ENCODE measurements at places on chromosomes 1 and 21.

- DNase-seq, result no peak
These were observed 255.1 kb upstream of the CSF3R start for GRCh38 chr1:36737767-36738166.

- no peak for DNase-seq
These were observed 95.9 kb downstream of the PTPRU start for GRCh38 chr1:29332204-29332603.

- no peak for DNase-seq
These were observed 62.4 kb downstream of the NMNAT2 start for GRCh38 chr1:183355797-183356196.

DNA sequence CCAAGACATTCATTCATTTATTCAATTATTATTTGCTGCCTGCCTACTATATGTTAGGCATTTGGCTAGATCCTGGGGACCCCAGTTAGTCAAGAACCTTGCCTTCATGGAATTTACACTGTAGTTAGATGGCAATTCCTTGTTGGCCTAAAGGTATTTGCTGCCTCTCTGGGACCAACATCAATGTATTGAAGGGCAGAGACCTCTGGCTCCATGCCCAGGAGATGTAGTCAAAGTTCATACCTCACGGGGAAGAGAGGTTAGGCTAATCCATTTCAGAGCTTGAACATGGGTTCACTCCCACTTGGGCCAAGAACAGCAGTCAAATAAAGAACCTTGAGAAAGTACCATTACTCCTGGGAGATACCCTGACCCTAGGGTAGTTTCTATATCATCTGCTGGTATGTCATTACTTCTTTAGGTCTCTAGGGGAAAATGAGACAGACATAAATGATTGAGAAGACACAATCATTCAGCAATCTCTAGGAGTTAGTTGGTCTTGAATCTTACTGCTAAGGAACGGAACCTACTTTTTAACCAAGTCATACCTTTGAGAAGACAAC is 32.0 kb downstream of the SORT1 start:
- no peak for DNase-seq

GRCh38 chr21:45985471-45986315 is 4.1 kb downstream of the COL6A1 start:
- DNase-seq, result no peak

DNA sequence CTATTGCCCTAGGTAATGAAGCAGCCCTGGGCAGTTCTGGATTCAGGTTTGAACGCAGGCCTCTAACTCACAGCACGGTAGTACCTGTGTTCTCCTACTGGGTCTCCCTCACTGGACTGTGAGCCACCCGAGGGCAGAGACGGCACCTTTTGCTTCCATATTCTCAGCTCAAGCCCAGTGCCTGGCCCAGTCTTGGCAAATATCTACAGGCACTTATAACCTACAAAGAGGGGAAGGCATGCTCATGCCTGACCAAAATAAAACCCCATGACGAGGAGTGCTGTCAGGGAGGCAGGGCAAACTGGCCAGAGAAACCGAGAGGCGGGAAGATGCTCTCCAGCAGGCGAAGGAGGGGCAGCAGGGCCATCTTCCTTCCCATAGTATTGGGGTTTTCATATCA is 91.1 kb downstream of the DDX20 start:
- DNase-seq, result no peak

DNA sequence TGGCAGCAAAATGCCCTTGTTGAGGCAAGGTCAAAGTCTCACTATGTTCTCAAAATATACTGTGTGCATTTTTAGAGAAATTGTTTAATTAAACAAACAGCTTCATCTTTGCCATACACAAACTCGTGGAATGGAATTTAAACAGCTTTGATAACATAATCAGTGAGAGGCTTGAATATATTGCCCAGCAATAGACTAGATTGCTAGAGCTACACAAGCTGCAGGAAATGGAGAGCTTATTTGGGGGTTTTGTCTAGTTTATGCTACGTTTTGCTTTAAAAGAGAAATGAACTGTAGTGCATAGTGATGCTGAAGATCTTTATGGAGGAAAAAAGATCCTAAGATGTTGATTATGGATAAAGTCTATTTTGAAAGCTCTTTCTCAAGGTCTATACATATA is 166.8 kb upstream of the HMCN1 start:
- DNase-seq, result no peak

DNA sequence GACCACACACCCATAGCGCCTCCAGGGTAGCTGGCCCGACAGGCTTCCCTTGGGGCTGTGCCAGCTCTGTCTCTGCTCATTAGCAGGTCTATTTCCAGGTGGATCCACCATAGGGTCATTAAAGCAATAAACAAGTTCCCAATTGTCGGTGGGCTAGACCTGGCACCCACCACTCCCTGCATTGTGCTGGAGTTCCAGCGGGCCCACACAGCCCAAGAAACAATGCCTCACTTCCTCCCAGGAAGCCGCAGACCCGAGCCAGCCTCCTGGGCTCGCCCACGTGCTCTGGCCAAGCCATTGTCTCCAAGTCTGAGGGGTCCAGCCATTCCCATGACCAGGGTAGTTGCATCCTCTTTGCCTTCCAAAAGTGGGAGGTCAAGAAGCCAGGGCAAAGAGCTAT is 27.5 kb upstream of the SOX13 start:
- DNase-seq, result no peak

DNA sequence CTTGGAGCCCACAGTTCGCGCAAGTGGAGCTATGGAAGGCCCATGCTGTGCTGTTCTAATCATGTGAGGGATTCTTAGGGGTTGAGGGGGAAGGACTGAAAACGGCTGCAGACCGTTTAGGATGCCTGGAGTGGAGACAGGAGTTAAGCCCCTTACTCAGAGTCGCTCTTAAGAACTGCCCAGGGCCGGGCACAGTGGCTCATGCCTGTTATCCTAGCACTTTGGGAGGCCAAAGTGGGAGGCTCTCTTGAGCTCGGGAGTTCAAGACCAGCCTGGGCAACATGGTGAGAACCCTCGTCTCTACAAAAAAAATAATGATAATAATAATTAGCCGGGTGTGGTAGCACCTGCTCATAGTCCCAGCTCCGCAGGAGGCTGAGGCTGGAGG is 1.1 kb downstream of the ZNF672 start:
- no peak for DNase-seq

DNA sequence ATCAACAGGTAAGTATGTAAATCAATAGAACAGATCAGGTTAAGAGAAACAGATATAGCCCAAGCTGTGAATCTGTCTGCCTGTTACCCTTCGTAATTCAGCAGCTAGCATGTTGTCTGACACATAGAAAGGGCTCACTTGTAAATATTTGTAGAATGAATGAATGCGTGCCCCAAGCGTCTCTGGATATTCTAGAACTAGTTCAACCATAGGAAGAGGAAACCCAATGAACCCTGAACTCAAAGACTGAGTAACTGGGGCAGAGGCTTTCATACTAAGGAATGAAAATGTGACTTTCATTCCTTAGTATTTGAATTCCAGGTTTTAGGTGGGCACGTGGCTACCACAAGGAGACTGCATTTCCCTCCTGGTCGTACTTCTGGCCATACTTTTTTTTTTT is 60.1 kb upstream of the SMYD2 start:
- no peak for DNase-seq

GRCh38 chr1:161506336-161507223 is 1.3 kb downstream of the FCGR2A start:
- no peak for DNase-seq

GRCh38 chr1:201383647-201384405 is 6.3 kb upstream of the TNNT2 start:
- no peak for DNase-seq

DNA sequence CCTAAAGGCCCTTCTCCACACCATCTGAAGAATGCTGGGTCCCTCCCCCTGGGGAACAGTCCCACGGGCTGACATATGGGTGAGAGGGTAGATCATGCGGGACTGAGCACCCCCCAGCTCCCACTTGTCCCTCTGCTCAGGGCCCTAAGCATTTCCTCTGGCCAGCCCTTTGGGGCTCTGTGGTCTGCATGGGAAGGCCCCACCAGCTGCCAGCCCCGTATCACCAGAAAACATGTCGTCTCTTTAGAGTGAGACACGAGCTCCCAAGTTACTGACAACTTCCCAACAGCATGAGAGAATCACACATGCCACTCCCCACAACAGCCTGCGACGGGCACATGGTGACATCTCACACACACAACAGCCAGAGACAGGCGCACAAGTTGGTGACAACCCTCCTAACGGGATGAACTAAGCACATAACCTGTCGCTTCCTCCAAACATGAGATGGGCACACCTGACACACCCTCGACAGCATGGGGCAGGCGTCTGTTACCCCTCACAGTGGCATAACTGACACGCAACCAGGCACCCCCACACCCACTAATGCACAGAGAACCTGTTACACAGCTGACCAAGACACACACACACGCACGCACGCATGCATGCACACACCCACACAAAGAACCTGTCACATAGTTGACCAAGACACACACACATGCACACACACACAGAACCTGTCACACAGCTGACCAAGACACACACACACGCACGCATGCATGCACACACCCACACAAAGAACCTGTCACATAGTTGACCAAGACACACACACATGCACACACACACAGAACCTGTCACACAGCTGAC is 41.2 kb downstream of the AHDC1 start:
- DNase-seq, result no peak

GRCh38 chr1:198119906-198120305 is 36.9 kb upstream of the NEK7 start:
- no peak for DNase-seq

- no peak for DNase-seq
These were observed 153.5 kb downstream of the RERE start for GRCh38 chr1:8663915-8664329.

GRCh38 chr1:217137210-217137881 is 414.1 kb upstream of the ESRRG start:
- DNase-seq, result no peak

DNA sequence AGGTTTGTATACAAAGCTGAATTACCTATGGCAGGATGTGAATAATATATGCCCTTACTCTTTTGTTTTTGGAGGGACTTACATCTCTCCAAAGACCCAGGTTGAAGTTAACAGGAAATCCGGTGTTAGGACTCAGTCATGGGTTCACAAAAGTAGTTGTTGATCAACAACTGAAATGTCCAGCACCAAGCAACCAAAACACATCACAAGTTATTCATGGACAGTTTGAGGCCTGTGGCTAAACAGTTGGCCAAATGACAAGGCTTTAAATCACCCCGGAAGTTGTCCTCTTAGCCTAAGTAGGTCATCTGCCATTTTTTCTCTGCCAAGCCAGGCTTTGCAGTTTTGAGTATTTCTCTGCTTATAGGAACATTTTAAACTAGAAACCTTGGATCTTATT is 89.9 kb downstream of the CD247 start:
- DNase-seq, result no peak

- DNase-seq, result no peak
These were observed 3.2 kb upstream of the MAP1LC3C start for GRCh38 chr1:242002072-242002471.

DNA sequence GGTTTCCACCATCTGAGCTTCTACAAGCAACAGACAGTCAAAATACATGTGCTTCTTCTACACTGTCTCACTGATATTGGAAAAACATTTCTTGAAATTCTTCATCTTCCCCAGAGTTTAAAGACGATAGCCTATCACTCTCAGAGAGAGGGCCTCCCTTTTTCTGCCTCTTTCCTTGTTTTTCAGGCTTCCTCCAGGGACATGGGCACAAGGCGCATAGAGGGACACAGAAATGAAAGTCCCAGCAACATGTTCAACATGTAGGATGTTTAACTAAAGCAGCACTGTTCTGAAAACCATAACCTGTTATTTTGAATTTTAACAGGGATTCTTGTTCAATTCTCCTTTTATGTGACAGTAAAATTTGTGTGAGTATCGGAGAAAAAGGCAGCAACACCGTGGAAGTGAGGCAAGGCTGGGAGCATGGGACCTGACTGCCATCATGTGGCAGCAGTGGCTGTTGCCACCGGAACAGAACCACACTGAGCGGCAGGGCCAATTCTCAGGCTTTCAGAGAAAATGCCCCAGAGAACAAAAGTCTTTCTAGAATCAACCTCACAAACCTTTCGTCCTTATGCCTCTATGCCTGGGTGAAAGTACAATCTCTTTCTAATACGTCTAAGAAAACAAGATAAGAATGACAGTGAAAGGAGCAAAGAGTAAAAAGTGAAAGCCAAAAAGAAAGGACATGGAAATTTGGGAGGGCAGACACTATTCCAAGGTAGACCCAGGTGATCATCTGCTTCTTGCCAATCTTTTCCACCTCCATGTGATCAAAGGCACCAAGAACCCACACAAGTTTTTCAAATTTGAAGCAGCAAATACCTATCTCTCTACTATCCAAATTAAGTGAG is 54.5 kb downstream of the PCNX2 start:
- peak; percentile 53 for DNase-seq

DNA sequence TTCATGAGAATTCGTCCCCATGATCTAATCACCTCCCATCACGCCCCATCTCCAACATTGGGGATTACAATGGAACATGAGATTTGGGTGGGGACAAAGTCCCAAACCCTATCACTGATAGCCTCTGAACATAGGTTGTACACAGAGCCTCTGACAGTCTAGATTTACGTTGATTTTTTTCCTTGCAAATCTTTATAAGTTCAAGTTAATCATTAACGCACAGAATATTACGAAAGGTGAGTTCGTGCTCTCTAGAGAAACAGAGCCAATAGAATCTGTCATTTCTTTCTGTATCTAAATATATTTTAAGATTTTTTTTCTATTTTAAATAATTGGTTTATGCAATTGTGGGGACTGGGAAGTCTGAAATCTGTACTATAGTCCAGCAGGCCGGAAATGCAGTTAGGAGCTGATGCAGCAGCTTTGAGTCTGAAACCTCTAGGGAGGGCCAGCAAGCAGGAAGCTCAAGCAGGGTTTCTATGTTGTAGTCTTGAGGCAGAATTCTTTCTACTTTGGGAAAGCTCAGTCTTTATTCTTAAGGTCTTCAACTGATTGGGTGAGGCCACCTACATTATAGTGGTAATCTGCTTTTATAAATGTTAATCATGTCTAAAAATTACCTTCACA is 61.0 kb downstream of the SELENOF start:
- DNase-seq, result no peak

DNA sequence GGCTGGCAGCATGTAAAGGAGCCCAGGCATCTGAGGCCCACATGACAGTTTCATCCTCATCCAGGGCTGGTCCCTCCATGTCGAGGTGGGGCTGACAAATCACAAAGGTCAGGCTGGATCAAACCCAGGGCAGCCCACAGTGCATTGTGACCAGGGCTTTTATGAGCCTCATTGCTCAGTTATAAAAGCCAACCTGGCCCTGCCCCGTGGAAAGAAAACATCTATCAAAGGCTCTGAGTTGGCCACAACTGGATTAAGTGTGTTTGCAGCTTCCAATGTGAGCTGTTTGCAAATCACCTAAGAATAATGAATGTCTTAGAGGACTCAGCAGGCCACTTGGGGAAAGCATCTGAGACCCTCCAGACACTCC is 45.4 kb downstream of the GRHL3 start:
- DNase-seq, result no peak

- DNase-seq, result no peak
These were observed 42.7 kb downstream of the GATAD2B start for GRCh38 chr1:153880024-153880423.

GRCh38 chr1:63593303-63593885 is at the start of gene PGM1:
PGM1 (plus strand) TSS chr1:63593411; CDS start chr1:63593489, 78 bp downstream.
- peak; percentile 53 for DNase-seq

DNA sequence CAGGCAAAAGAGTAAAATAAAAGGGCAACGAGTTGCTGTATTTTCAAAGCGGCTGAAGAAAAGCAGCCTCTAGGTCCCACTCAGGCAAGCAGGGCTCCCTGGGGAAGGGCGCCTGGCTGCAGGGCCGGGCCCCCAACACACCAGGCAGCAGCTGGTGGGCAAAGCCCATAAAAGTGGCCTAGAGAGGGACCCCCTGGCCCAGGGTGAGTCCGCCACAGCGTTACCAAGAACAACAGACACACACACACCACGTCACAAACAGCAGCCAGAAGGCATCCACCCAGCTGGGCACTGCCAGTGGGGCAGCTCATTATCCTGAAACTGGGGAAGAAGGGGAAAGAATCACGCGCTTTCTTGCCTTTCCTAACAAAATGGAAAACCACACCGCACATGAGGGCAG is 4.7 kb downstream of the SUMO3 start:
- DNase-seq, result no peak
